Colonic mucosa (tissue), 4 donors: ENCODE measurements at places on chromosomes 16 and 17. TPM values are rescaled to one million over a fixed set of nuclear protein-coding genes. Genes with fewer than 3 reads are reported as not detected.

Gene ENO3
- 17.6 TPM for total RNA-seq

DNA sequence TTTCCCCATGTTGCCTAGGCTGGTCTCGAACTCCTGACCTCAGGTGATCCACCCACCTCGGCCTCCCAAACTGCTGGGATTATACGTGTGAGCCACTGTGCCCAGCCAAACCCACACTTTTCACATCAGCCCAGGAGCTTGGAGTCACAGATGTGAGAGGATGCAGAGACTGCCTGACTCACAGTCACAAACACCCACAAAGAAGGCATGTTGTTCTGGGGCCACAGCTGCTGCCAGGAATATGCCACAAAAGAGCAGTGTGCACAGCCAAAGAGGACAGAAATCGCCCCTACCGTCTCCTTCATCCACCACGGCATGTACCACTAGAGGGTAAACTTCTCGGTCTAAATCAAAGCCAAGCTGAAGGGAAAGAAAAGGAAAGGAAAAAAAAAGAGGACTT is 25.1 kb upstream of the FOXJ1 start:
- H3K4me3 ChIP-seq, result no peak overlapping the region
- no peaks in the 10 kb centered on the region for H3K27me3 ChIP-seq
- no peak for DNase-seq
- no peaks in the 10 kb centered on the region for H3K4me1 ChIP-seq
- H3K27ac ChIP-seq, result no peak overlapping the region

- DNase-seq, result no peak
- H3K27me3 ChIP-seq, result no peaks in the 10 kb centered on the region
- no peak overlapping the region for H3K27ac ChIP-seq
- H3K4me1 ChIP-seq, result no peaks in the 10 kb centered on the region
Measured at GRCh38 chr16:28524681-28525171, 14.0 kb downstream of the NUPR1 start.

GRCh38 chr16:67975321-67976105 is 4.8 kb downstream of the DPEP3 start:
- no peaks in the 10 kb centered on the region for H3K4me1 ChIP-seq
- no peaks in the 10 kb centered on the region for H3K27me3 ChIP-seq
- H3K27ac ChIP-seq, result no peak overlapping the region
- no peaks in the 10 kb centered on the region for H3K36me3 ChIP-seq

DNA sequence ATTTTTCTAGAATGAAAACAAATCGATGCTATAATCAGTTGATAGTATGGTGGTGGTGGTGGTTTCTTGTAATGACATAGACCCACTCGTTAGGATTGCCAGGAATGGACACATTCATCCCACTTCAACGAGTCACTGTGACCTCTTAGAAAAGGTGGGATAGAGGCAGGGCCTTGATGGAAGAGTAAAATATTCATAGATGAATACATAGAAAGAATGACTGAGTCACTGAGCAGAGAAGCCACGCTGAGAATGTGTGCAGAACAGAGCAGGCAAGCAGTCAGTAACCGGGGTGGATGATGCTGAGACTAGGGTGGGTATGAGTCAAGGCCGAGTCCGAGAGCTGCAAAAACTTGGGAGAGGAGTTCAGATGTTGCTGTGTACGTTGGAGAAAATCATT is 129.9 kb downstream of the PITPNC1 start:
- DNase-seq, result no peak
- no peaks in the 10 kb centered on the region for H3K4me1 ChIP-seq
- H3K4me3 ChIP-seq, result no peak overlapping the region
- H3K27ac ChIP-seq, result no peak overlapping the region
- no peaks in the 10 kb centered on the region for H3K36me3 ChIP-seq
- no peaks in the 10 kb centered on the region for H3K27me3 ChIP-seq

Gene MYCBPAP
- 2.8 TPM for total RNA-seq

- H3K27ac ChIP-seq, result no peak overlapping the region
- no peaks in the 10 kb centered on the region for H3K4me1 ChIP-seq
- no peaks in the 10 kb centered on the region for H3K27me3 ChIP-seq
Measured at GRCh38 chr17:43399839-43400328, 1.1 kb downstream of the ARL4D start.

DNA sequence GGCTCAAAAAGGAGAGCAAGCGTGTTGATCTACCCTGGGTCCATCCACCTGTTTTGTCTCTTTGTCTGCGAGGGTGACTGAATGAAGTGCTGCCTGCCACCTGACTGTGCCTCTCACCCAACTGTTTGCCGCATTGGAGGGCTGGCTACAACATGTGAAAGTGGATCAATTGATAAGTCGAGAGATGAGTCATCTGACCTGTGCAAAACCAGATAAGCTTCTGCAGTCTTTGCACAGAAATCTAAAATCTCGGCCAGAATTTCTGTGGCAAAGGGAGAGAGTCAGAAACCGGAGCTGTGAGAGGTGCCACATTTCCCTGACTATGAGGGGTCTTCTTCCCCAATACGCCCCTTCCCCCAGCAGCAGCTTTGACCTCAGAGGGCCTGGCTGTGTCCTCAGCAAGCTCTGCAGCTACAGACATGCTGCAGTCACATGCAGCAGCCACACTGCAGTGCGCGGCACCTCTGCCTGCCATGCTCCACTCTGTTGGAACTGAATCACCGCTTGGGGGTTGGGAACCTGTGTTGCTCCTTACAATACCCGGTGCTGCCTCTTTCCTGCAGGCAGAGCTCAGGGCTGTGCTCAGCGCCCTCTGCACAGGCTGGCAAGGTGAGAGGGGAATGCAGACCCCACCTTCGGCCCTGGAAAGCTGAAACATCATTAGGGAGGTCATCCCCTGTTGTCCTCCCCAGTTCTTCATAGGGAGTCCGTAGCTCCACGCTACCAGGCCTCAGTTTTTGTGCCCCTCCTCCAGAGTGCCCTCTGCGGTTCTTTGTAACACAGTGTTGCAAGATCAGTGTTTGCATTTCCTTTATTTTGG is 16.2 kb upstream of the HAS3 start:
- H3K27ac ChIP-seq, result no peak overlapping the region
- no peak for DNase-seq
- no peak overlapping the region for H3K4me3 ChIP-seq
- no peaks in the 10 kb centered on the region for H3K27me3 ChIP-seq
